Aortic smooth muscle cell (primary cell): ENCODE measurements at places on chromosomes 1 and 21. TPM values are rescaled to one million over a fixed set of nuclear protein-coding genes. Genes with fewer than 3 reads are reported as not detected.

RNF223 gene
- total RNA-seq: not detected in 2 replicates

PDE4B gene
- 37.2 and 127 TPM in 2 replicates for total RNA-seq

C1orf74 gene
- total RNA-seq: 2.9 TPM in 2 replicates

HIVEP3 gene
- 0.26 and 0.31 TPM in 2 replicates for total RNA-seq

THRAP3 gene
- total RNA-seq: 91.0 and 97.1 TPM in 2 replicates

CLCA4 gene
- total RNA-seq: 0.40 TPM in 1 of 2 replicates, not detected in the other

FGR gene
- not detected in 2 replicates for total RNA-seq

CCDC185 gene
- not detected in 2 replicates for total RNA-seq
